OCI-M1 (cell line): ENCODE measurements at places on chromosomes 11 and 22.

DNA sequence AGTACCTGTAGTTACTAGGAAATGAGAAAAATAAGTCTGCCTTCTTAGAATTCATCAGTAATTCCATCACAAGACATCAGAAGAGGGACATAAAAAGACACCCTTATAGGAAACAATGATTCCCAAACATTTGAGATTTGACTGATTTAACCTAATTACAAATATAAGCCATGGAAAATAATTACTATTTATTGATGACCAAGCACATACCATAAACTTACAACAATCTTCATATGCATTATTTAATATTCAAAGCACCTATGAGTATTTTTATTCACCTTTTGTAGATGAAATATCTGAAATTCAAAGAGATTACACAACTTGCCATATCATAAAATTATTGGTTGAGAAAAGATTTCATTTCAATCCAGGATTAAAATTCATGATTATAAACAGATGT lies 14.6 kb upstream of the OR52D1 start:
- no peak for DNase-seq

DNA sequence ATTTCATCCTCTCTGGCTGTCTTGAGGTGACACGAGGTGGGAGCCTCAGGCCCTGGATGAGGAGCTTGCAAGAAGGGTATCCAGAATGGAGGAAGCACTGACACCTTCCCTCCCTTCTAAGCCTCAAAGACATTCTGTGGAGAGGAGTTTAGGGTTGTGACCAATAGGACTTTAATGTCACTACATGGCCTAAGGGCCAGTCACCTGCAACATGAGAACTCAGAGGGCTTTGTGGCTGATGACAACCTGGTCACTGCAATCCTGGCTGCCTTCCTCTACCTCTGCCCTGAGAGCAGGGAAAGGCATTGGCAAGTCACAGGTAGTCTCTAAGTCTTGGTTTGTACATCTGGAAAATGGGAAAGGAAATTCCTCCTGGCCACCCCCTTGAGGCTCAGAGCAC lies 33.7 kb downstream of the PISD start:
- no peak for DNase-seq

GRCh38 chr11:77377734-77378133 lies 76.2 kb upstream of the GDPD4 start:
- DNase-seq: no peak

DNA sequence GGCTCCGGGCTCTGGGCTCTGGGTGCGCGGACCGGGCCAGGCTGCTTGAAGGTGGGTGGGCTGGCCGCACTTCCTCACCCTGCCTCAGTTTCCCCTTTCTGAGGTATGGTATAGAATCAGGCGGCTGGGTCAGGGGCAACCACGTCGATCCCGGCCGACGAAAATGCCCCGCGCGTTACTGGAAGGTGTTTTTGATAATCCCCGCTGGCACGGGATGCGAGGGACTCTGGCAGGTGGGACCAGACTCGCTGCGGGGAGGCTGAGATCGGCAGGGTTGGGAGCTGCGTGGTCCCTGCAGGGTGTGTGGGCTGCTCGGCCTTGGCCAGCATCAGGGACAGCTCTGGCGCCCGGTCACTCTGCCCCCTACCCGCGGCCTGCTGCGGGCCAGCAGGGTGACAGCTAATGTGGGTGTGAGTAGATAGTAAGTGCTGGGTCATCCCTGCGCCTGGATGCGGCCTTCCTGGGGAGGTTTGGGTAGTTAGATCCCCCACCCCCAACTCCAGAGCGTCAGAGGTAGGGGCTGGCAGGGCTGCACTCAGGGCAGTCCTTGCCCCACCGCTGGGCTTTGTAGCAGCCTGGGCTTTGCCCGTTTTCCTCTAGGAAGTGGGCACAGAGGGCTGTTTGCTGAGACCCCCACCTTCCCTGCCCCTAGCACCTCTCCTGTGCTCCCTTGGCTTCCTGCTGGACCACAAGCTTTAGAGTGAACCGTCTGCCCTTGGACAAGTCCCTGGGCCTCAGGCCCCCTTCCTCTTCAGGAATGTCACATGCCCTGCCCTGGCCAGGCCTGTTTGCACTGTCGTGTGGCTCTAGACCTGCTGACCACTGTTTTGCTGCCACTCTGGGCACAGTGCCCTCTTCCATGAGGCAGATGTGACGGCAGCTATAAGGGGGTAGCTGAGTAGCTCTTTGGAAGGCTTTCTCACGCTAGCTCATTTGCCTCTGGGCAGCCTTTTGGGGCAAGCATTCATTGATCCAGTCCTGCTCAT lies 579 bp downstream of the TANGO2 start:
- DNase-seq: peak; percentile 75

- DNase-seq: no peak
Observed at GRCh38 chr11:35322318-35322979, 96.9 kb downstream of the SLC1A2 start.

DNA sequence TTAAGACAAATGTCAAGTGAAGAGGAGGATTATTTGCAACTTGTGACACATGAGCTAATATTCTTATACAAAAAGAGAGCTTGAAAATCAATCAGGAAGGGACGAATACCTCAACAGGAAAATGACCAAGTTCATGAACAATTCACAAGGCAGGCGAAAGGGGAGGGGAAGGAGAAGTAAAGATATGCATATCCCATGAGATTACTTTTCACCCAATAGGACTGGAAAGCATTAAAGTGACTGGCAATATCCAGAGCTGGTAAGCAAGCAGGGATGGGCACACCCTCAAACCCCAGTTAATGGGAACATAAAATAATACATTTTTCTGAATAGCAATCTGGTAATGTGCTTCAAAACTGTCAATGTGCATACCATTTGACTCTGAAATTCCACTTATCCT lies 129.5 kb downstream of the SLC1A2 start:
- DNase-seq: no peak

DNA sequence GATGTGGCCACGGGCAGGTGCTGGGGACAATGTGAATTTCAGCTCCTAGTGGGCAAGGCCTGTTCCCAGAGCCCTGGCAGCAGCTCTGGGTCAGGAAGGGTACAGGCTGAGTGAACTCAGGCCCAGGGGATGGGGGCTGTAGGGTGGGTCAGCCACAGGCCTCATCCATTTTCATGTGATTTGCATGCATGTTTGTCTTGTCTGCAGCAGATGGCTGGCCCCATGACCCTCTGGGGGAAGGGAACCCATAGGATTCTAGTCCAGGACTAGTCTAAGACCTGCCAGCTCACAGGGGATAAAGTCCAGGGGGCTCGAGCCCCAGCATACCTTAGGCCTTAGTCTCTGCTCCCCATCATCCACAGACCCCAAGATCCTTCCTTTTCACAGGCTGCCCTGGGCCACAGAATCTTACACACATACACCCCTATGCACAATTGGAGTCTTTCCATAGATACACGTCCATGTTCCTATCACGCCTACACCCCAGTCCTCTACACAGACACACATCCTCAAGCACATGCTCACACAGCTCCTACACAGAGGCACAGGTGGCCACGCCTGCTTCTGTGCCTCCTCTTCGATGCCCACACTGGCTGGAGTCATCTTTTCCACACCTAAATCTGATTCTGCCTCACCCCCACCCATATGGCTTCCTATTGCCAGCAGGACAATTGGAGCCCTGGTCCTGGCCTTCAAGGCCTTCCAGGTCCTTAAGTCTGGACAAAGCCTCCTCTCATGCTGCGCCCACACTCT lies 25.7 kb downstream of the PDE2A start:
- DNase-seq: no peak

GRCh38 chr22:41777749-41778425 lies 22.6 kb upstream of the CCDC134 start:
- DNase-seq: no peak

- no peak for DNase-seq
Observed at GRCh38 chr11:46528445-46529094, 65.3 kb downstream of the AMBRA1 start.

- DNase-seq: no peak
Observed at GRCh38 chr11:122746050-122746478, 90.5 kb downstream of the UBASH3B start.

GRCh38 chr22:28435982-28436381 lies 243.7 kb downstream of the TTC28 start:
- no peak for DNase-seq

- DNase-seq: no peak
Observed at GRCh38 chr11:10618490-10618889, 50.0 kb upstream of the LYVE1 start.

DNA sequence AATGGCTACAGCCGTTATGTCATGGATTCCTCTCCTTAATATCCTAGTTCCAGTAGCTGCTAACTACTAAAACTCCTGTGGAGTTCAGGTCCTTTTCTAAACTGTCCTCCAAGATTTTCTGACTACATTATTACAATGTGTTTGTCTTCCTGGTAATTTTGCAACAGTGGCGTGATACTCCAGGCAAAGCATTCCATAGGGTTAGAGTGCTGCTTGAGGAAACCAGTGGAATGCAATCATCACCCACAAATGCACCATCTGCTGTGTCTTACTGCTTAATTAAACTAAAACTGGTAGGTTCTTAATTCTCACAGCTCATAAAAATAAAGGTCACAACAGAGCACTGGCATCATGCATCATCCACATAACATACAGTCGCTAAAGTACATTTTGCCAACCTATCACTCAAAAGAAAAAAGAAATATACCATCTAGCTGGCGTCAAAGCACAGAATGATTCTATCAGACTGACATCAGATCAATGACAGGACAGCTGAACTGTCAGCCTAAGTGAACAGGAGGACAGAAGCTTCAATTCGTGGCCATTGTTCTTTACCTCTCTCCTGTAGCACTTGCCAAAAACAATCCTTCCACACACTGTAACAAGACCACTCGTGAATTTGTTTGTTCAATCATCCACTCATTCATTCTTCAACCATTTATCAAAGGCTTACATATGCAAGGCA lies 182.5 kb downstream of the CADM1 start:
- no peak for DNase-seq

DNA sequence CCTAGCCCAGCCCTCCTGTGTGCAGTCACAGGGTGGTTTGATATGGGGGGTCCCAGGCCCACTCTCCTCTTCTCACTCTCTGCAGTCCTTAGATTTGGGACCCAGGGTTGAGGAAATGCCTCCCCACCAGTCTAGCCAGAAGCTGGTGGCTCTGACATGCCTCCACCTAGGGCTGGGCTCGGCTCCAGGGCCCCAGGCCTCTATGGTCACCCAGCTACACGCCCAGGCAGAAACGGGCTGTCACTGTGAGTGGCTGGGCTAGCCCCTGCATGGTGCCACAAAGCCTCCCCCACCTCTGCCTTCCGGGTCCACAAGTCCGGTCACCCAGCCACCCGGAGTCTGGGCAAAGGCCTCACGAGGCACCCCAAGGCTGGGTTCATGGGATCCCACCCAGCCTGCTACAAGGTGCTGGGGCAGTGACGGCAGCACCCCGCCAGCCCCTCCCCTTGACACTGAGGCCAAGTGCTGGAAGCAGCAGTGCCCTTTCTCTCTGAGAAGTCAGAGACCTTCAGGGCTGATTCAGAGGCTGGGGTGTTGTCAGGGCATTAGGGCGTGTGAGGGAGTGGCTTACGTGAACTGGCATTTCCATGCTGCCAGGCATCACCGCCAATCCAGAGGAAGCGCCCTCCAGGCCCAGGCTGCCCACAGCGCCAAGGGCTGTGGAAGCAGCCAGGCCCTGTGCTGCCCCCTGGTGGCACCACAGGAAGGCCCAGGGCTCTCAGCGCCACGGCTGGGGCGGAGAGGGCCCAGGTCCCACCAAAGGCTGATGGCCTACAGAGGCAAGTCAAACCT lies 638 bp upstream of the PITPNM1 start:
- DNase-seq: peak; percentile 91
